ENCODE measurements at places on chromosomes 12 and 14.

DNA sequence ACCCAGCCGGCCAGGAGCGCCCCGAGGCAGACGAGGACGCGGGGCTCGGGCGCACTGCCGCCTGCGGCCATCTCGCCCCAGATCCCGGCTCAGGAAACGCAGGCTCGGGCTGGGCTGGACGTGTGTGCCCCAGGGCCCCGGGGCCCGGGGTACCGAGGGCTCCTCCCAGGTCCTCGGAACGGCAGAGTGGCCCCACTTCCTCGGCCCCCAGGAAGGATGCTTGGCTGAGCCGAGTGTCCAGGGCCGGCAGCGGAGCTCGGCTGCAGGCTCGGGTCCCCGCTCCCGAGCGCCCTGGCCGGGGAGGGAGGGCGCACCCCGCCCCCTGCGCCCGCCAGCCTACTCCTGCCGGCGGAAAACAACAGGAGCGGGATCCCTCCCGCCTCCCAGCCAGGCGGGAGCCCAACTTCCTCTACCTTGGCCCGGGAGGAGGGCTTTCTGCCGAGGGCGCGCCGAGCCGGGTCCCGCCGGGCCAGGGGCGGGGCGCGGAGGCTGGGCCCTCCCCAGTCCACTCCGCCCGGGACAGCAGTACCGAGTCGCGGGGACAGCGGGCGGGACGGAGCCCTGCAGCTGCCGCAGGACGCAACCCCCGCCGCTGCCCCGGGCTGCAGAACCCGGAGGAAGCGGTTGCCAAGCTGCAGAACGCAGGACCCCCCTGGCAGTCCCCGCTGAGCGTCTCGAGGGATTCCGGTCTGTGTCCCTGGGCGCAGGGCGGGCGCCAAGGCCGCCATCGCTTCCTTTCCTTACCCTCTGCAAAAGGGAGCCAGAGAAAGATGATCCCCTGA, at the start of gene VSIG10:
VSIG10 (minus strand) TSS at position 411 of the 782 bp plus-strand sequence; CDS start at position 71, 340 bp downstream.
- H3K4me1 ChIP-seq = no peaks in the 10 kb centered on the region
- no peaks in the 10 kb centered on the region for H3K36me3 ChIP-seq
- no peaks in the 10 kb centered on the region for H3K27me3 ChIP-seq
- peak within 1 kb of the TSS; percentile 37 for H3K27ac ChIP-seq

- H3K36me3 ChIP-seq = no peaks in the 10 kb centered on the region
- no peak overlapping the region for H3K4me3 ChIP-seq
- H3K27me3 ChIP-seq = no peaks in the 10 kb centered on the region
- H3K27ac ChIP-seq = no peak overlapping the region
- DNase-seq = peak; percentile 72
These were observed 155.0 kb downstream of the EPS8 start for GRCh38 chr12:15634010-15634683.

DNA sequence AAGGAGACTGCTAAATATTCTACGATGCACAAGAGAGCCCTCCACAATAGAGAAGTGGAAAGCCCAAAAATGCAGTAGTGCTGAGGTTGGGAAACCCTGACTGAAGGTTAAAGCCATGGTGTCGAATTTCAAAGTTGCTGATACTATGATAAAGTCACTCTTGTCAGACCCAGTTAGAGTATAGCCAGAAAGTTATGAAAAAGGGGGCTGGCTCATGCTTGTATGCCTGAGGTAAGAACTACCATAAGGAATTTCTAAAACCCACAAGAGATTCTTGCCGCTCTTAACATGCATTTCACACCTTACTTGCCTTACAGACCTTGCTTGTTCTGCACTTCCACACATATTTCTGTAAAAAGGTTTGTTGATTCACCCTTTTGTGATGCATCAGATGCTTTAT, 184.6 kb downstream of the SLC6A15 start:
- H3K27ac ChIP-seq = no peak overlapping the region
- peaks cover 7% of the 10 kb centered on the region for H3K4me1 ChIP-seq
- H3K36me3 ChIP-seq = no peaks in the 10 kb centered on the region
- no peaks in the 10 kb centered on the region for H3K27me3 ChIP-seq

- no peaks in the 10 kb centered on the region for H3K36me3 ChIP-seq
- H3K4me1 ChIP-seq = peaks cover 8% of the 10 kb centered on the region
- DNase-seq = no peak
- no peak overlapping the region for H3K4me3 ChIP-seq
- H3K27me3 ChIP-seq = no peaks in the 10 kb centered on the region
- H3K27ac ChIP-seq = no peak overlapping the region
These were observed 15.4 kb downstream of the SYNE2 start for GRCh38 chr14:63867933-63868921.

GRCh38 chr14:102279688-102280348, 25.1 kb downstream of the MOK start:
- H3K4me1 ChIP-seq = no peaks in the 10 kb centered on the region
- no peak for DNase-seq
- no peaks in the 10 kb centered on the region for H3K27me3 ChIP-seq
- H3K36me3 ChIP-seq = no peaks in the 10 kb centered on the region
- no peak overlapping the region for H3K4me3 ChIP-seq

DNA sequence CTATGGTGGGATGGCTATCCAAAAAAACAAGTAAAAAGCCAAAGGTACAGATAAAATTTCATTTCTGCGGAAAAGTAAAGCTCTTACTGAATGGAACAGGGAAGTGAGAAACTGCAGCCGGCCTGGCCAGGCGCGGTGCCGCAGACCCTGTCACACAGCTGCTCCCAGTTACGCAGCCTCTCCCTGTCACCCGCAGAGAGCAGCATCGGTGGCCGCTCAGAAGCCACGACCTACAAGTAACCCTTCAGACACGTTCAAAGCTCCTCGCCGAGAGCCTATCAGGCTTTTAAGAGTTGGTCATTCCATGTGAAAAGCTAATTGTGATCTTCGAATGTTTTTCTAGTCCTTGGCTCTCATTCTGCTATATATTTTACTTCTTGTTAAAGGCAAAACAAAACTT, 11.0 kb upstream of the ANKLE2 start:
- H3K27me3 ChIP-seq = no peaks in the 10 kb centered on the region
- no peak for DNase-seq
- H3K36me3 ChIP-seq = peaks cover 38% of the 10 kb centered on the region
- no peak overlapping the region for H3K27ac ChIP-seq

DNA sequence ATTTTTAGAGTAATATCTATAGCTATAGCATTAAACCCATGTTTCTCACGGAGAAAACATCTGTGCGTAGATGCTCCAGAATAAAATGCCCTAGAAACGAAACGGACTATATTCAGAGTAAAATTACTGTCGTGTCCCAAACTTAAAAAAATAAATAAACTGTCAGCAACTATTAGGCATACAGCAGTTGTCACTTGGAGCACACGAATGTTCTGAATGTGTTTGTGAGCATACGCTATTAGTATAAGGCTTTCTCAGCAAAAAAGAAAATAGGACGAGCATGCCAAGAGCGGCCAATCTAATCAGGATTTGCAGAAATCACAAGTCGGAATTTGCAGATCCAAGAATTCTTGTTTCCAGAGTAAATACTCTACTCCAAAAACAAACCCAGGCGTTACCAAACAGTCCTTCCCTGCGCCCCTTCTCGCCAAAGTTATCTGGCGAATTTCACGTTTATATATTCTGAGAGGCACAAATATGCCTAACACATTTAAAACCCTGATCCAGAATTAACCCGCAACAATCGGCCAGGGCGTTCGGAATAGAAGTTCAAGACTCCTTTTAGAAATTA, 836 bp downstream of the PTPN21 start:
- DNase-seq = peak; percentile 12
- H3K4me3 ChIP-seq = peak overlapping the region; percentile 68
- no peaks in the 10 kb centered on the region for H3K36me3 ChIP-seq
- peaks cover 45% of the 10 kb centered on the region for H3K27me3 ChIP-seq
- peaks cover 9% of the 10 kb centered on the region for H3K4me1 ChIP-seq

GRCh38 chr12:78403681-78404080, 460.9 kb upstream of the SYT1 start:
- H3K27ac ChIP-seq = no peak overlapping the region
- DNase-seq = no peak
- no peak overlapping the region for H3K4me3 ChIP-seq

GRCh38 chr12:127791217-127791616, 475.8 kb upstream of the TMEM132C start:
- no peak overlapping the region for H3K4me3 ChIP-seq
- H3K27ac ChIP-seq = no peak overlapping the region
- no peaks in the 10 kb centered on the region for H3K36me3 ChIP-seq
- no peaks in the 10 kb centered on the region for H3K27me3 ChIP-seq

DNA sequence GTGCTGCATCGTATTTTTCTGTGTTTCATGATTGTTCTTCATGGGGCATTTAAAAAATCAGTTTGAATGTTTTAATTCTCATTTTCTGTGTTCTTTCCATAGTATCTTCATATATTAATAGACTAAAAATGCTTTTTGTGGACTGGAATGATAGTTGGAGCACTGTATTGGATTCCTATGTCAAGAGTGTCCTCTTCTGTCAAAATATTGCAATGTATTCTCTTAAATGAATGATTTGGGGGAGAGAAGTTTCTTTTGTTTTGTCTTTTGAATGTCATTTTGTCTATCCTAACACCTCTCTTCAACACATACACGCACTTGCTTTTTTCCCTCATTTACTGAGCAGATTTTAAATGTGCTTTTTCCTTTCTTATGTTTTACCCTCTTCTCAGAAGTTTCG, 4.7 kb upstream of the EIF2S3B start:
- no peaks in the 10 kb centered on the region for H3K36me3 ChIP-seq
- peaks cover 18% of the 10 kb centered on the region for H3K27me3 ChIP-seq
- peak; percentile 3 for DNase-seq
- no peak overlapping the region for H3K4me3 ChIP-seq
- H3K4me1 ChIP-seq = no peaks in the 10 kb centered on the region

DNA sequence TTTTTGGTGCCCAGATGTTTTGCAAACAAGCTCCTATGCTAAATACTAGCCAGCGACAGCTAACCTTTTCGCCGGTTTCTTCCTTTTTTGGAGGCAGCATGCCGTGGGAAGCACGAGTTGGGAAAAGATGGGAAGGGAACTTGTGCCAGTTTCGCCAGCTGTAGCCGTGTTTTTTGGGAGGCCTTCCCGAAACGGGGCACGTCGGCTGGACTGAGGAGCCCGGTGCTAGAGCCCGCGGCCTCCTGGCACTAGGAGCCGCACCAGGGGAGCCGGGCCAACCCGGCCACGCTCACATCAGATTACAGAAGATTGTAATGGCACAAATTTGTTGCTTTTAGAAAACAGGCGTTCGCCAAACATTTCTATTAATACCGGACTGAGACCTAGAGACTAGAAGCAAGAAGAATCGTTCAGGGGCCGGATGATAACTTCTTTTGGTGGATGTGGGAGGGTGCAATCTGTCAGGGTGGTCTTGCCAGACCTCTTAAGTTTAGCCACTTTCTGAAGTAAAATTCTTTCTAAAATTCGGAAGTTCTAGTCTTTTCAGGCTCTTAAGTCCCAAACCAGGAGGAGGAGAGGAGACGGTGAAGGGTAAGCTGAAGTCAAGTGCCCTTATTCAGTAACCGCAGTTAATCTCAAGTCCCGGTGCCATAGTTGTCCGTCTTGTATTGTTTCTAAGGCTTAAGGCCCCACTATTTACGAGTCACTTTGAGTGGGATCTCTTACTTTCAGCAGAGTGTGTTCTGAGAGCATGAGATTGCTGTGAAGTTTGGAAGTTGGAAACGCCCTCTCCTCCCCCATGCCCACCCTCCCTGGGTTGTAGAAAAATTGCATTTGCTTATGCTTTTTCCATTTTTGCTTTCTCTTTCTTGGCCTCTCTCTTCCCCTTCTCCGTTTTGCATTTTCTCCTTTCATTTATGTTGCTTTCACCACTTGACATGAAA, 1.3 kb downstream of the RASSF3 start:
- H3K4me3 ChIP-seq = peak overlapping the region; percentile 97
- H3K27me3 ChIP-seq = no peaks in the 10 kb centered on the region
- no peaks in the 10 kb centered on the region for H3K36me3 ChIP-seq
- H3K27ac ChIP-seq = peak overlapping the region; percentile 88
- peak; percentile 30 for DNase-seq

GRCh38 chr14:32744811-32745445, 193.8 kb upstream of the NPAS3 start:
- H3K4me1 ChIP-seq = no peaks in the 10 kb centered on the region
- DNase-seq = no peak
- no peak overlapping the region for H3K27ac ChIP-seq
- no peaks in the 10 kb centered on the region for H3K27me3 ChIP-seq
- no peak overlapping the region for H3K4me3 ChIP-seq

- H3K27ac ChIP-seq = no peak overlapping the region
- H3K4me1 ChIP-seq = no peaks in the 10 kb centered on the region
- no peak overlapping the region for H3K4me3 ChIP-seq
- no peak for DNase-seq
- no peaks in the 10 kb centered on the region for H3K36me3 ChIP-seq
These were observed 347.4 kb downstream of the DPF3 start for GRCh38 chr14:72546344-72547016.

GRCh38 chr14:99758121-99758821, 34.9 kb upstream of the EML1 start:
- peak; percentile 96 for DNase-seq
- peaks cover 14% of the 10 kb centered on the region for H3K4me1 ChIP-seq
- no peak overlapping the region for H3K27ac ChIP-seq
- no peaks in the 10 kb centered on the region for H3K36me3 ChIP-seq

DNA sequence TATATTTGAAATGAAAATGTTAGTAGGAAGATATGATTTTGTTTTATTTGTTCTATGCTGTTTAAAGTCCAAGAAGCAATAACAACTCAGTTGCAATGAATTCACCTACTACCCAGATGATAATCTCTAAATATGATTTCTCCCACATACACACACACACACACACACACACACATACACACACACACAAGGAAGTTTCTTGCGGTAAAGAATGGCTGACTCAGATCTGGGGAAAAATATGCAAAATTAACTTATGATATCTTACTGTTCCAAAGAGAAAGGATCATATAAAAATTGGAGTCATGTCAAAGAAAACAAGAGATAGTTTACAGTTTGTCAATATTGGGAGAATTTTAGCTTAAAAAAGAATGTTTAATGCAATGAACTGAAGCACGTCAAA, 456.7 kb downstream of the SLC16A7 start:
- no peak overlapping the region for H3K27ac ChIP-seq
- H3K4me1 ChIP-seq = no peaks in the 10 kb centered on the region
- H3K27me3 ChIP-seq = no peaks in the 10 kb centered on the region
- no peak overlapping the region for H3K4me3 ChIP-seq
- no peaks in the 10 kb centered on the region for H3K36me3 ChIP-seq

DNA sequence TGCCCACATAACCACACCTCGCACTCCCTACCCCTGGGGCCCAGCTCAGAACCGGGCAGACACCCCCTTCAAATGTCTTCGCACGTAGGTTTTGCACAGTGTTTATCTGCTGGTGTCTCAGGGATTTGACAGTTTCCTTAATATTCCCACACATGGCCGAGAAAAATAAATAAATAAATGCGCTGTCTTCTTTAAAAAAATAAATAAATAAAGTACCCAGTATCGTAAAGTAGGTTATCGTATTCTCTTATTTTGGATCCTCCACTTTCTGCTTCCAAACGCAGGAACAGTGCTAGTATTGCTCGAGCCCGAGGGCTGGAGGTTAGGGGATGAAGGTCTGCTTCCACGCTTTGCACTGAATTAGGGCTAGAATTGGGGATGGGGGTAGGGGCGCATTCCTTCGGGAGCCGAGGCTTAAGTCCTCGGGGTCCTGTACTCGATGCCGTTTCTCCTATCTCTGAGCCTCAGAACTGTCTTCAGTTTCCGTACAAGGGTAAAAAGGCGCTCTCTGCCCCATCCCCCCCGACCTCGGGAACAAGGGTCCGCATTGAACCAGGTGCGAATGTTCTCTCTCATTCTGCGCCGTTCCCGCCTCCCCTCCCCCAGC, 710 bp upstream of the FOS start:
- DNase-seq = no peak
- peaks cover 20% of the 10 kb centered on the region for H3K36me3 ChIP-seq
- H3K4me1 ChIP-seq = peaks cover 28% of the 10 kb centered on the region
- H3K27me3 ChIP-seq = no peaks in the 10 kb centered on the region
- peak overlapping the region; percentile 77 for H3K4me3 ChIP-seq
